Central memory CD8-positive, alpha-beta T cell (primary cell): ENCODE measurements at places on chromosomes 7 and 10.

GRCh38 chr10:33871061-33871956 lies 536.8 kb upstream of the NRP1 start:
- H3K27me3 ChIP-seq: peaks cover 11% of the 10 kb centered on the region
- H3K4me1 ChIP-seq: no peaks in the 10 kb centered on the region
- no peak for DNase-seq
- H3K27ac ChIP-seq: no peak overlapping the region

DNA sequence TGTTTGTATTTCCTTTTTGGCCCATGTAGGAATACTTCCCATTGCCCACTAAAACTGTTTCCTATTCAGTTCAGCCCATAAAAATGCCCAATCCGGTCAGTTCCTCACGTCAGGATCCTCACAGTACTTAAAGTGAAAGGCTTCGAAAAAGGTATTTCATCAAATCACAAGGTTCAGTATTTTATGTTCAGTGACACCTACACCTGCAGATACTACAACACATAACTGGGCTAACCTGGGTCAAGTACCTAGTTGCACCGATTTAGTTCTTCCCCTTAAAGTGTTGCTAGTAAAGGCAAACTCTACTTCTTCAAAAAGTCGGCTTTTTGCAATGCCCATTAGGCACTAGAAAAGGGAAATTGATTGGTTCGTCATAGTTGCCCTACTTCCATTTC lies 1.1 kb downstream of the SNX13 start:
- peak overlapping the region; percentile 95 for H3K4me3 ChIP-seq
- DNase-seq: no peak
- H3K4me1 ChIP-seq: peaks cover 56% of the 10 kb centered on the region
- H3K27ac ChIP-seq: peak overlapping the region; percentile 99
- H3K27me3 ChIP-seq: no peaks in the 10 kb centered on the region

DNA sequence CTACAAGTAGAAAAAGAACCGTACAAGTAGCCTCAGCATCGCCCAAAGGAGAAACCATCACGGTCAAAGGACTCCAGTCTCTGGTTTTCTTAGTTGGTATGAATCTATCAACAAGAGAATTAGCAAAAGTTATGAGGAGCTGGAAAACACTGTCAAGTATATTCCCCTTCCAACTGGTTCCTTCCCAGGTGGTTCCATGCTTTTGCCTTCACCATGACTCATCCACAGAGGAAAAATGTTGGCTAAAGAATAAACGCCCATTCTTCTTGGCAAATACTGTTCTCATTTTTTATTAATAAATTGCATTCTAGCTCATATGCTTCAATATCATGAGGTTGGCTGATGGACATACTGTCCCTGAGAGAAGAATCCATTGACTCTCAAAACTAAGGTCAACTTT lies 6.4 kb downstream of the ELMO1 start:
- no peak for DNase-seq
- H3K4me3 ChIP-seq: no peak overlapping the region
- peaks cover 53% of the 10 kb centered on the region for H3K4me1 ChIP-seq
- peaks cover 9% of the 10 kb centered on the region for H3K36me3 ChIP-seq

GRCh38 chr10:27601503-27601902 lies 97.4 kb downstream of the RAB18 start:
- no peak overlapping the region for H3K4me3 ChIP-seq
- no peak for DNase-seq
- no peaks in the 10 kb centered on the region for H3K36me3 ChIP-seq
- no peak overlapping the region for H3K27ac ChIP-seq
- no peaks in the 10 kb centered on the region for H3K4me1 ChIP-seq

GRCh38 chr7:111528331-111528730 lies 34.0 kb downstream of the IMMP2L start:
- peaks cover under 1% of the 10 kb centered on the region for H3K36me3 ChIP-seq
- peak overlapping the region; percentile 4 for H3K27ac ChIP-seq
- peaks cover 32% of the 10 kb centered on the region for H3K4me1 ChIP-seq

- H3K4me3 ChIP-seq: no peak overlapping the region
- no peaks in the 10 kb centered on the region for H3K27me3 ChIP-seq
- DNase-seq: no peak
- H3K36me3 ChIP-seq: no peaks in the 10 kb centered on the region
Measured at GRCh38 chr7:105985229-105985628, 22.2 kb downstream of the CDHR3 start.

DNA sequence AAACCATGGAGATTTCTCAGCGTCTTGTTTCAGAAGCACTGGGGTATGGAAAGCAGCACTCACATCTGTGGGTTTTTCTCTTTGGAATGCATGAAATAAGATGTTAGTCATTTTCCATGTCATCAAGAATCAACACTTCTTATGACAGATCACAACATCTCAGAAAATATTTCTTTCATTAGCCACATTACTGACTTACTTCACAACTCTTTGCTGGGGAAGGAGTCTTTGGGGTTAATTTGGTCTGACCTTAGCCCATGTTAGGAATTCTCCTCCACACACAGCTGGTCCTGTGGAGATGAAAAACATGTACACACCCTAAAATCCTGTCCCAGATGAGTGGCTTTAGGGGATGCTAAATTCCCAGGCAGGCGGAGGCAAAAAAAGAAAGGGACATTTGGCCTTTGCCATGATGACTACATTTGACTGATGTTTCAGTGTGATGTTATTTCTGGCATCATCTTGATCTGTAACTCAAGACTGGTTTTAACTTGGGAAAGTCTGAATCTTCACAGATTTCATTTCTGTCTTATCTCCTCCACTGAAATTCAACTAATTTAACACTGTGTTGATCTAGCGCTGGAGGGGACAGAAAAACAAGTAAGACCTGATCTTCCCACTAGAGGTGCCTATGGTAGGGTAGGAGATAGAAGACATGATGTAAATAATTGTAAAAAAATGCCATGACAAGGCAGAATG lies 363.2 kb downstream of the PRPF18 start:
- no peaks in the 10 kb centered on the region for H3K36me3 ChIP-seq
- H3K27ac ChIP-seq: no peak overlapping the region
- H3K27me3 ChIP-seq: no peaks in the 10 kb centered on the region

DNA sequence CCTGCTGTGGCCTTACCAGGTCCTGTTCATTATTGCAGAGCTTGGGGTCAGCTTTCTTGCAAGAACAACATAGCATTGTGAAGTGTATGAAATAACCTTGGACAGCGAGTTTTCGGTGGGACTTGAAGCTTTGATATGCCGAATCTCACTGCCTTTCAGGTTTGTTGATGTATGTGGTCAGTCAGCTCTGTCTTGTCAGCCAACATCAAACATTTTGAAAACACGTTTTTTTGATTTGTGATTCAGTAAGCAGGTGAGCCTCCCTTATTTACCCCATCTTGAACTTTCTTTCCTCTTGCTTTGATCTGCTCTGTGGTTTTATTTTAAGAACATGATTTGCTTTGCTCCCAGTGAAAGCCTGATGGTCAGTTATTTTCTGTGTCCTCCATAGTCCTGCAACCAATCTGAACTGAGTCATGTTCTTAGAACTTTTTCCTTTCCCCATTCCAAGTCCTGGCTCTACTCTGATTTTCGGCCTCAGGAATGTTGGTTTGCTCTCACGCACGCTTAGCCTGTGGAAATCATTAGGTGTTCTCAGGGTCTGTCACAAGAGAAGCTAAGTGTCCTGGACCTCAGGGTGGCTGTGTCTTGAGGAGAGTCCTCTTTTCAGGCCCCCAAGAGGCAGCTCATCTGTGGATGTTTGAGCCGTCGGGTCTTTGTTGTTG lies 8.7 kb downstream of the WBP1L start:
- no peaks in the 10 kb centered on the region for H3K27me3 ChIP-seq
- H3K4me1 ChIP-seq: peaks cover 43% of the 10 kb centered on the region
- no peak for DNase-seq
- no peak overlapping the region for H3K27ac ChIP-seq
- H3K36me3 ChIP-seq: peaks cover 15% of the 10 kb centered on the region
- no peak overlapping the region for H3K4me3 ChIP-seq

DNA sequence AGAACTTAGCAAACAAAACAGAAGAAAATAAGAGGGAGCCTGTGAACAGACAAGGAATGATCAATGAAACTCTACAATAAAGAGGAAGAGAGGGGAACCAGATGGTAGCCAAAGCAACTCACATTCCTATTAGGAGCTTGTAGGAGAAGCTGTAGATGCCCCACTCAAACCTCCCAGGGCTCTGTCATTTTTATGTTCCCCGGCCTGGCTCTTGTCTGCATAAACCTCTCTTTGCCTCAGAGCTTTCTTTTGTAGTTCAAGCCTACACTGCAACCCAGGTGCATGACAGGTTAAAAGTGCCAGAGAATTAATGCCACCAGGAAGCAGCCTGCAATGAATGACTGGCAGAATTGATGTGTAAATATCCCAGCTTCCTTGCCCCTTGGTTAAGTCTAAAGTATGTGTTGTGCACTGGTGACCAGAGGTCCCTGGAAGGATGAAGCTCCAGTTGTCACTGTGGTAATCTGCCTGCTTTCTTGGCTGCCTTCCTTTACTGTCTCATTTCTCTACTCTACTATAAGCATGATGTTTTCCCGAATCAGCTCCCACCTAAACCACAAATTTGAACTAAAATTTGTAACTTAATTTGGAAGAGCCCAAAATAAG lies 40.4 kb downstream of the HDAC9 start:
- H3K36me3 ChIP-seq: no peaks in the 10 kb centered on the region
- no peak for DNase-seq
- H3K4me3 ChIP-seq: no peak overlapping the region
- no peaks in the 10 kb centered on the region for H3K27me3 ChIP-seq
- no peak overlapping the region for H3K27ac ChIP-seq

DNA sequence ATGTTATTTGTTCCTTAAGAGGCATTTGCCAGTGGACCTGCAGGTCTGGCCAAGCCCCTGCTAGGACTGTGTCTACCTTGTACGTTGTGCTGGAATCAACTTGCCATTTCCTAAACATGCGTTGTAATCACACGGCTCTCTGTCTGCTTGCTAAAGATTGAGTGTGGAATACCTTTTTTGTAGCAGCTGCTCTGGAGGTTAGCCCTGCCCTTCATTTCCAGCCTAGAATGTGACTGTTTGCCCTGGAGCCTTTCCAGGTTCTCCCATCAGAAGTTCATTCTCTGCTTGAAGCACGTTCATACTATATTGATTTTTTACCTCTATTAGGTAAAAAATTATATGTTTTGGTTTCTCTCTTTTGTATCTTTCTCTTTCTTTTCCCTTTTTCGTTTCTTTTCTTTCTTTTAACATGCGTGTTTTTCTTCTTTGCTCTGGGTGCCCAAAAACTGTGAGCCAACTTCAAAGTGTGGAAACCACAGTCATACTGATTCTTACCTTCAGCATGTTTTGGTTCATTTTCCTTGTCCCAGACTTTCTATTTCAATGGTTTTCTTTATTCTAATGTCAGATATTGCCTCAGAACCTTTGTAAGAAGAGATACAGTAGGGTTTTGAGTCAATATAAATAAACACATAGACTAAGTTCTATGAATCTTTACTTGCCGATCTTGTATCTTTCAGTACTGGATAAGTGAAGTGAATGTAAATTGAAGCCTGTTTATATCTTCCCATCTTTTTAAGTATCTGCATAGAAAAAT lies 111.9 kb upstream of the RPA3 start:
- peaks cover 24% of the 10 kb centered on the region for H3K4me1 ChIP-seq
- peaks cover 2% of the 10 kb centered on the region for H3K36me3 ChIP-seq
- no peaks in the 10 kb centered on the region for H3K27me3 ChIP-seq
- DNase-seq: no peak
- H3K4me3 ChIP-seq: no peak overlapping the region

GRCh38 chr7:421136-421991 lies 98.3 kb downstream of the PDGFA start:
- H3K4me1 ChIP-seq: no peaks in the 10 kb centered on the region
- H3K4me3 ChIP-seq: no peak overlapping the region
- no peak for DNase-seq
- no peak overlapping the region for H3K27ac ChIP-seq
- H3K36me3 ChIP-seq: peaks cover 3% of the 10 kb centered on the region

GRCh38 chr7:152522571-152523067 lies 86.8 kb upstream of the KMT2C start:
- peaks cover 11% of the 10 kb centered on the region for H3K27me3 ChIP-seq
- H3K27ac ChIP-seq: no peak overlapping the region
- no peak overlapping the region for H3K4me3 ChIP-seq
- no peaks in the 10 kb centered on the region for H3K36me3 ChIP-seq
- no peaks in the 10 kb centered on the region for H3K4me1 ChIP-seq

GRCh38 chr7:69963393-69963792 lies 365.1 kb downstream of the AUTS2 start:
- no peaks in the 10 kb centered on the region for H3K36me3 ChIP-seq
- no peak overlapping the region for H3K4me3 ChIP-seq
- DNase-seq: no peak
- no peak overlapping the region for H3K27ac ChIP-seq
- H3K27me3 ChIP-seq: peaks cover 35% of the 10 kb centered on the region
- peaks cover 8% of the 10 kb centered on the region for H3K4me1 ChIP-seq

GRCh38 chr7:55048221-55048859 lies 29.5 kb downstream of the EGFR start:
- H3K27ac ChIP-seq: no peak overlapping the region
- no peak for DNase-seq
- no peaks in the 10 kb centered on the region for H3K36me3 ChIP-seq

DNA sequence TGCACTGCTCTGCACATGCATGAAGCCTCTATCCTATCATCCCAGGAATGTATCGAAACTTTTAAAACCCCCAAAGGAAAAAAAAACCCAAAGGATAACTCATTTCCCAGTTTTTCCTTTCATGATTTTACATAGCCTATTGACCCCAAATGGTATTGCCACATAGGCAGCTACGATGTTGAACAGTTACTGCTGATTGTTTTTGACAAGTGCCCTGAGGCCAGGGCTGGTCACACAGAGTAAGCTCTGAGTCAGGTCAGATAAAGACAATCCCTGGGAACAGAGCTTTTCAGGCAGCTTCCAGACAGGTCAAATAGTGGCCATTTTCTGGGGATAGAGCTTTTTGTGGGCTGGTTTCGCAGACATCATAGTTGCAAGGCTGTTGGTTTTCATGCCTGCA lies 52.1 kb downstream of the MYL10 start:
- H3K36me3 ChIP-seq: no peaks in the 10 kb centered on the region
- DNase-seq: no peak

DNA sequence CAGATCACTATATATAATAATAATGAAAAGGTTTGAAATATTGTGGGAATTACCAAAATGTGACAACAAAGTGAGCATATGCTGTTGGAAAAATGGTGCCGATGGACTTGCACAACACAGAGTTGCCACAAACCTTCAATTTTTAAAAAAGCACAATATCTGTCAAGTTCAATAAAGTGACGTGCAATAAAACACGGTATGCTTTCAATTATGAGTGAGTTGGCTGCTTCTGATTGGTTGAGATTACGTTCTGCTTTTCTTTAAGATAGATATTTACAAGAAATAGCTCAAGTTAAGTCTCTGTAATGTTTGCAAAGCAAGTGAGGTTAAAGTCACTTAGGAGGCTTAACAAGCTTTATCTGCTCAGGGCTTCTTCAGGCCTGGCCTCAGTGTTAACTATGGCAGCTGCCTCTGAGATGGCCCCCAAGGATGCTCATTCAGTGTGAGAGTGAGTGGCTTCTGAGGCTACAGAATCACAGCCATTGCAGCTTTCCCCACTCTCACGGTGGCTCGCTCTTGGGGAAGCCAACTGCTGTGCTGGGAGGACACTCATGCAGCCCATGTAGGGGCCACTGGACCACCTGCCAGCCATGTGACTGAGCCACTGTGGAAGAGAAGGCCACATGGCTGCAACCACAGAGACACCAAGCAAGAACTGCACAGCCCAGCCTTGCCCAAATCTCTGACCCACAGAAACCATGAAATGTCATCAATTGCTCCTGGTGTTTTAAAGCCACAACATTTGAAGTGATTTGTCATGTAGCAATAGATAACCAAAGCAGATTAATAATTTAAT lies 78.3 kb upstream of the TMEM72 start:
- no peak for DNase-seq
- no peaks in the 10 kb centered on the region for H3K36me3 ChIP-seq
- no peak overlapping the region for H3K4me3 ChIP-seq
- peaks cover 5% of the 10 kb centered on the region for H3K27me3 ChIP-seq
- no peaks in the 10 kb centered on the region for H3K4me1 ChIP-seq

GRCh38 chr10:129956286-129956670 lies 7.8 kb downstream of the EBF3 start:
- H3K4me3 ChIP-seq: no peak overlapping the region
- peaks cover 83% of the 10 kb centered on the region for H3K27me3 ChIP-seq
- no peak for DNase-seq
- peaks cover 8% of the 10 kb centered on the region for H3K36me3 ChIP-seq
